ENCODE measurements at places on chromosomes 2 and 18.

- no peak for DNase-seq
Observed at GRCh38 chr18:72848503-72849237, 19.1 kb downstream of the NETO1 start.

- DNase-seq, result no peak
Observed at GRCh38 chr2:119069781-119070180, 88.8 kb downstream of the C1QL2 start.

- no peak for DNase-seq
Observed at GRCh38 chr2:9908639-9909038, 42.9 kb upstream of the GRHL1 start.

GRCh38 chr2:217459680-217460405 lies 543.0 kb downstream of the TNS1 start:
- no peak for DNase-seq

DNA sequence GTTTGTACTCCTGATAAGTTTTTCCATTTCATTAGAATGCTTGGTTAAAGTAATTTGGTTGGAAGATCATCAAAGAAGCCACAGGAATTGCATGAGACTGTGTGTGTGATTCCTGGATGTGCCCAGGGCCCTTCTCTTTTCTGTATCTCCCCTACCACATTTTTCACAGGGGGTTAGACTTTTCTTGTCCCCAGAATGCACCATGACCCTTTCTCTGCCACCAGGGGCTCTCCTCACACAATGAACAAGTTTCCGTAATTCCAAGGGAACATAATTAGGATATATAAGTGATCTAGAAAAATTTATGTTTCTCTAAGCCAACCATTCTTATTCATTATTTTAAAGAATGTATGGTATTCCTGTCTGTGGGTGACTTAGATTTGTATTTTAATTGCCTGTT lies 291.8 kb downstream of the NEDD4L start:
- no peak for DNase-seq

DNA sequence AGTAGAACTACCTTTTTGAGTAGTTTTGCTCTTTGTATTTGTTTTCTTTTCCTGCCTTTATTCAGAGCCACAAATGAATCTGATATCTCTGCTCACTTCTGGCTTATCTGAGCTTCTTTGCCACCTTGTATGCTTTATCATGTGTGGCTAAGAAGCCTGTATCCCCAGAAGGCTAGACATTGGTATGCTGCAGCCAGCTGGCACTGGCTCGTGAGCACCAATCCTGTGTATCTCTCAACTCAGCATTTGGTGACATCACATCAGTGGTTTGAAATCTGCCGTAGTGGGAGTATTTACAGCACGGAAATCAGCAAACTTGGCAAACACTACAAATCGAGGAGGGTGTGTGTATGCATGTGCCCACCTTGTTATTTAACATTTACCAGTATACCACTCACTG lies 183.7 kb upstream of the LHCGR start:
- DNase-seq, result no peak

- no peak for DNase-seq
Observed at GRCh38 chr18:8516371-8517250, 92.6 kb upstream of the RAB12 start.

GRCh38 chr18:12321333-12321732 lies 13.3 kb downstream of the TUBB6 start:
- no peak for DNase-seq

DNA sequence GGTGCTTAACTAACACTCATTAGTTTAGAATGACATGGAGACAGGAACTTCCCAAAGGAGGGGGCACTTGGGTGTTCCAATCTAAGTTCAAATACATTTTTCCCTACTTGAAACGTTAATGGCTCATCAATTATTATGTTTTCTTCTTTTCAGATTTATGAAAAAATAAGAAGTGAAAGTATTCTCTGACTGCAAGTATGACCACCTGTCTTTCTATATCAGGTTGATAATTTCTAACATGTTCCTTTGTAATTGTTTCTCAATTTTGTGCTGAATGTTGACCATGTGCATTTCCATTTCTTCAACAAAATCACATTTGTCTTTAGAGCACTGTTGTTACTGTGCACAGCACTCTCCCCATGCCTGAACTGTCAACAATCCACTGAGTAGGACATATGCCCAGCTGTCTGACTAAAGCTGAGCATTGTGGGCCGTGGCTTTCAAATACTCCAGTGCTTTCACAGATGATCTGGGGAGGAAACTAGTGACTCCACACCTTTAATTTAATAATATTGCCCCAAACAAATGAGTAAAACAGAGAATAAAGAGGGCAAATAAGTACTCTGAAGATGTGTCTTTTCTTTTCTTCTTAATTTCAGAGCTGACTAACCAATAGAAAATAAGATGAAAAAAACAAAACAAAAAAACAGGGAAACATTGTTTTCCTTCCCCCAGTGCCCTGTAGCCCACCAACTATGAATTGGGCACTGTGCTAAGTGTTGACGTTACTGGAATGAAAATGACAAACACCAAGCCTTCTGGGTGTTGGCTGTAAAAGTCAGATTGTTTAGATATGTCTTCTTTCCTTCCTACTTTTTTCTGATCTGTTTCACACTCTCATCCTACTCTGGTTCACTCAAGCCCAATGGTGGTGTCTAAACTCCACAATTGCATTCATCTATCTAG lies 16.0 kb downstream of the LANCL1 start:
- DNase-seq, result no peak

DNA sequence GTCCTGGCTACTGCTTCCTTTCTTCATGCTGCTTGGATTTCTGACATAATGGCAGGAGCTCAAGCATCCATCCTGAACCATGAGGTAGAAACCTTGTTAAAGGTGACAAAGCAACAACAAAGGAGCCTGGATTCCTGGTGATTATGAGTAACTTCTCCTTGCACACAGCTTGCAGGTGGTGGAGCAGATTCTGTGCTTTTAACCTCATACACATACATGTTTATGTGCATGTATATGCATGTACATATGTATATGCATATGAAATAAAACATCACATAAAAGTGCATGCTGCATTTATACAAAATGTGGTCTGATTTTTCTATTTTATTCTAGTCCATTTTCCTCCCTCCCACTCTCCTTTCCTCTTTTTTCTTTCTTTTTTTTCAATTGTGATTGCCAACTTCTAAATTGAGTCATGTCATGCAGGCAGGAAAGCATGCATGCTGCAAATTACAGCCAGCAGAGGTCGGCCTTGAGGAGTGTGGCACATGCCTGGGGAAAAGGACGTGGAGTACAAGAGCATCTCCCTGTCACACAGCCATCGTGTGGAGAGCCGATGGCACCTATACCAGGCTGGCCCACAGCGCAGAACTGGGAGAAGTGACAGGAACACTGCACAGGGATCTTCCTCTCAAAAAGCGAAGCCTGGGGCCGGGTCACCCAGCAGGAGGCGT lies 17.9 kb downstream of the LCT start:
- no peak for DNase-seq

GRCh38 chr2:64655018-64655664 lies 1.4 kb upstream of the SERTAD2 start:
- no peak for DNase-seq

GRCh38 chr2:171173087-171173486 lies 12.4 kb upstream of the TLK1 start:
- DNase-seq, result no peak

- DNase-seq, result no peak
Observed at GRCh38 chr2:215826838-215827441, 186.4 kb downstream of the MREG start.

DNA sequence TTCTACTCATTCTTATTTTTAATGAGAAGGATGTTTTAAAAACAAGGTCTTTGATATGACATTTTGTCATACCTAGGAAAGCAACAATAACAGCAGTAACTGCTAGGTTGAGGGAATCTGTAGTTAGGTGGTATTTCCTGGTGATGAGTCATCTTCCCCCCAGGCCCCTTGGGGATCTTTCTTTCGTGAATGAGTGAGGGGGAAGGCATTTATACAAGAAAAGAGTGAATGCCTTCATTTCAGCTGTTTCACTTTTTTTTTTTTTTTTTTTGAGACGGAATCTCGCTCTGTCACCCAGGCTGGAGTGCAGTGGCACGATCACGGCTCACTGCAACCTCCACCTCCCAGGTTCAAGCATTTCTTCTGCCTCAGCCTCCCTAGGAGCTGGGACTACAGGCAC lies 108.6 kb downstream of the MAP4K4 start:
- no peak for DNase-seq

DNA sequence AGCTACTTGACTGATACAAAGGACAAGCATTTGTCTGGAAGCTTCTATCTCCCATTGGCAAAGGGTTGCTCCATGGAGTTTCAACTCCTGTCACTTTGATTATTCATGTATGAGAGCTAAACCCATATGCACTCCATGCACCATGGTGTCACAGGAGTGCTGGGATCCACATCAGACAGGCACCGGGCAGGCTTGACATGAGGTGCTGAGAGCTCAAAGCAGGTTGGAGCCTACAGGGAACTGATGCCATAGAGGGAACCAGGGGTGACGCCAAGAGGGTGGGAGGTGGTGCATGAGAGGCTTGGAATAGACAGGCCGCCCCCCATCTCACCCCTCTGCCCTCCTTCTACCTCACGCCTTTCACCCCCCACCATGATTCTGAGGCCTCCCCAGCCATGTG lies 199.8 kb upstream of the CCDC68 start:
- no peak for DNase-seq

DNA sequence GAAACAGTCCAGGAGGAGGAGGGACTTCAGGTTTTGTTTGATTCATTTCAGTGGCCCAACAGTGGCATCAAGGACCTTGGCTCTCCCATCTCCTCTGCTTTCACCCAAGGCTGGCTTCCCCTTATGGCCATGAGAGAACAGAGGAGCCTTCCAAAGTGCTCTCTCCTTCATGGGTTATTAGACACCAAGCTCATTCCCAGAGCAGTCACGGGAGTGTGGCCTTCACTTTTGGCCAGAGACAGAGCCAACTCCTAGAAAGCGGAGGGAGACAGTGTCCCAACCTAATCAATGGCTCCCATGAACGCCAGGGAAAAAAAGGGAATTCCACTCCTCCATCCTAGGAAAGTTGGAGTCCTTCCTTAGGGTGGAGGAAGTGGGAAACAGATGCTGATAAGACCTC lies 871 bp upstream of the DUSP28 start:
- DNase-seq, result no peak

- no peak for DNase-seq
Observed at GRCh38 chr2:97716695-97717612, 3.6 kb downstream of the ZAP70 start.

GRCh38 chr18:26406324-26406723 lies 142.0 kb downstream of the KCTD1 start:
- DNase-seq, result no peak

- no peak for DNase-seq
Observed at GRCh38 chr2:173353556-173353955, 1.1 kb upstream of the CDCA7 start.

GRCh38 chr2:76985387-76986136 lies 536.6 kb downstream of the LRRTM4 start:
- DNase-seq, result no peak

GRCh38 chr2:136818839-136819238 lies 53.5 kb downstream of the THSD7B start:
- DNase-seq, result no peak

GRCh38 chr2:184524551-184525382 lies 73.6 kb upstream of the ZNF804A start:
- no peak for DNase-seq

DNA sequence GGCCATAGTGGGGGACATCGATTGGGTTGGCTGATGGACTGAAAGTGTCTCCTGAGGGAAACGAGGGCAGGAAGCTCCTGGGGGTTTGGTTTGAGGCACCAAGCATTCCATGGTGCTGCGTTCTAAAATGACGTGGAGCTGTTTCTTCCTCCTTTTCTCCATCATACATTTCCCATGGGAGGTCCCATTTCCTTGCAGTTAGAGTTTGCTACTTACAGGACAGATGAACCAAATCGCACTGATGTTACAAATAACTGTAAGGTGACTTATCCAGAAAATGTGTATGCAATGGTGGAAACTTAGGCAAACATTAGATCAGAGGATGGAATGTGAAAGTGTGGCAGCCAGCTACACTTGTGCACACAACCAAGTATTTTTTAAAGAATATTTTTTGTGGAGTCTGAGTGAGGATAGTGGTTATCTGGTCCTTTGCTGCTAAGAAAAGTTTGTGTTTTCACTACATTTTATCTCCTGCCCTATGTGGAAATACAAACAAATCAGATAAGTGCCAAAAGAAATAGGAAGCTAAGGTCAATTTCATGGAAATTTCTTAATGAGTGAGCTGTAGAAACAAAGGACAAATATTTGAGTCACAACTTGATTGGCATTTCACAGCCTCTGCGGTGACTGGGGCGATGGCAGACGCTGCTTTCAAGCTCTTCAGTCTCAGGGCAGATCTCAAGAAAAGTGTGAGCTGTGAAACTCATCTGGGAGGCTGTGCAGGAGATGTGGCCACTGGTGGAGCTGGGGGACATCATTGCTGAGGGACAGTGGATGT lies 256.2 kb downstream of the TSN start:
- DNase-seq, result no peak

GRCh38 chr18:27661320-27662018 lies 476.4 kb upstream of the CHST9 start:
- no peak for DNase-seq

DNA sequence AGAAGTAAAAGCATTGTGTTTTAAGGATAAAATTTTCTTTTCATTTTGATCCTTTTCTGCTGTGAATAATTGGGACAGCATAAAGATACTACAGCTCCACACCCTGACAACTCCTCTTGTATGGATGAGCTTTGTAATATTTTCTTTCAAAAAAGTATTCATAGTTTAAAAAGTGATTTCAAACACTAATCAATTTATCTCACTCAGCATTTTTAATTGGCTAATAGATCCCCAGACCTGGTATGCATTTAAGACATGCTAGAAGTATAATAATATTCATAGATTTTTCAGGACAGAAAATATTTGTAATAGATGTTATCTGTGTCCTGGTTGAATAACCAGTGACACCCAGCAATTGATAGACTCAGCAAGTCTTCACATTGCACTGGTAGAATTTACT lies 510.7 kb downstream of the RIT2 start:
- DNase-seq, result no peak

GRCh38 chr2:65228263-65228750 lies 676 bp downstream of the ACTR2 start:
- peak; percentile 19 for DNase-seq

DNA sequence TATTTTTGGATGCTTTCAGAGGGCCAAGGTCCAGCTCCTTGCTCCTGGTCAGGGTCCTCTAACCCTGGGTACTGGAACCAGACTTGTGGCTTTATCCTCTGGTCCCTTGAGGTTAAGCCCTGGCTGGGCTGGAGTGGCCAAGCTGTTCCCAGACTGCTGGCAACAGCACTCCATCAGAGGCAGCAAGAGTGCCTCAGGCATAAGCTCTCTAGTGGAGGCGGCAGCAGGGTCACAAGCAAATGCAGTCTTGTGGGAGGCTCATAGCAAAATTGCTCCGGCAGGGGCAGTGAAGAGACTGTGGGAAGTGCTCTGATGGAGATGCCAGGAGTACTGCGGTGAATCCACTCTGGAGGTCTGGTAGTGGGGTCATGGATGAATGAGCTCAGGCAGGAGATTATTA lies 128.9 kb upstream of the OTOS start:
- DNase-seq, result no peak

- DNase-seq, result peak; percentile 24
Observed at GRCh38 chr2:127355407-127356008, 32.3 kb downstream of the MAP3K2 start.
